RWPE1 (cell line): ENCODE measurements at places on chromosomes 4 and X.

- DNase-seq, result no peak
These were observed 31.3 kb upstream of the NXF3 start for GRCh38 chrX:103124284-103124683.

GRCh38 chr4:145183023-145183422 lies 2.6 kb upstream of the OTUD4 start:
- DNase-seq, result no peak

GRCh38 chrX:154436983-154437752 lies at the start of gene GDI1:
TSS of gene GDI1 (plus strand) at chrX:154437154. CDS start at chrX:154437255, 101 bp downstream.
- DNase-seq, result no peak

GRCh38 chr4:90842960-90843359 lies 715.8 kb downstream of the CCSER1 start:
- no peak for DNase-seq
